ENCODE measurements at places on chromosomes 6 and 20.
A peak's percentile ranks its signal among the peaks of the same experiment; 100 is the strongest.

DNA sequence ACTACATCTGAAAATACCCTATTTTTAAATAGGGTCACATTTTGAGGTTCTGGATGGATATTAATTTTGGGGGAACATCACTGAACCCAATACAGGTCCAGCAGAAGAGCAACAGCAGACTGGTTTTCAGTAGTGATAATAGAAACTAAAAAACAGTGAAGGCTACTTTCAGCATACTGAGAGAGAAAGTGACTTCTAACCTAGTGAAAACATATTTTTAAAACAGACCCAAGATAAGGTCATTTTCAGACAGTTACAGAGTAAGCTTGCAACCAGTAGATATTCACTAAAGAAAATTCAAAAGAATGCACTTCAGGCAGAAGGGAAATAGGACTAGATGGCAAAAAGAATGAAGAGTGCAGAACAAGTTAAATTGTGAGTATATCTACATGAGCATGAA is 42.0 kb upstream of the TMEM244 start:
- no peak for DNase-seq

DNA sequence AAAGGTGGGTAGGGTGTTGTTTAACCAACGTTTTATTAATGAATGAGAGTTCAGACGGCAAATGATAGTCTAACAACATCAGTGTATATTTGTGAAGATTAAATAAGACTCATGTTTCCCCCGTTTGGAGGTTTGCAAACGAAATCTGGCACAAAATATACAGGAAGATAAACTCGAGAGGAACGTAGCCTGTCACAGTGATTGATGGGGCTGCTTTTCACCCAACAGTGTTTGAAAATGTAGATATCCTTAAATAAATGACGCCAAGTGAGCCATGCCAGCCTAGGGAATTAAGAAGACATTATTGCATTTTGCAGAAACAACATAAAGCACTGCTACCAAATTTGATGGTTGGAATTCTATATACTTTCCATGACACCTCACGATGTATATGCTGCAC is 696.5 kb upstream of the FLRT3 start:
- no peak for DNase-seq

DNA sequence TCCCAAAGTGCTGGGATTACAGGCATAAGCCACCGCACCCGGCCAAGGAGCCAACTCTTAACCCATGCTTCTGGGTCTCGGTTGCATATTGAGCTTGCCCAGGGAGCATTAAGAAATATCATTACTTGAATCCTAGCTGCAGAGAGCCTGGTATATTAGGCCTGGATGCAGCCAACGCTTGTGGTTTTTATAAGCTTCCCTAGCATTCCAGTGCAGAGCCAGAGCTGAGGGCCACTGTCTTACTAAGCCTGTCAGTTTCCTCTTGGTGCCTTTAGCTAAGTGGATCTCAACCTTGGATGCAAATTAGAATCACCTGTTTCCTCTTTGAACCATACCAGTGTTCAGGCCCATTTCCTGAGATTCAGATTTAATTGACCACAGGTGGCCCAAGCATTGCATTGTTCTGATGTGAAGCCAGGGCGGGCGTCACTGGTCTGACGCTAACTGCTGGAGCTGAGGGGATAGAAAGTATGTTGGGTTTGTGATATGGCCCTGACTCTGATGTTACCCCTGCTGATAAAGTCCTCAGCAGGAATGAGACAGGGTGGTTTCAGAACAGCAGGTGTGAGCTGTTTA is 76.3 kb downstream of the BTBD3 start:
- no peak for DNase-seq

- no peak for DNase-seq
Observed at GRCh38 chr20:57900226-57900905, 190.6 kb upstream of the PMEPA1 start.

DNA sequence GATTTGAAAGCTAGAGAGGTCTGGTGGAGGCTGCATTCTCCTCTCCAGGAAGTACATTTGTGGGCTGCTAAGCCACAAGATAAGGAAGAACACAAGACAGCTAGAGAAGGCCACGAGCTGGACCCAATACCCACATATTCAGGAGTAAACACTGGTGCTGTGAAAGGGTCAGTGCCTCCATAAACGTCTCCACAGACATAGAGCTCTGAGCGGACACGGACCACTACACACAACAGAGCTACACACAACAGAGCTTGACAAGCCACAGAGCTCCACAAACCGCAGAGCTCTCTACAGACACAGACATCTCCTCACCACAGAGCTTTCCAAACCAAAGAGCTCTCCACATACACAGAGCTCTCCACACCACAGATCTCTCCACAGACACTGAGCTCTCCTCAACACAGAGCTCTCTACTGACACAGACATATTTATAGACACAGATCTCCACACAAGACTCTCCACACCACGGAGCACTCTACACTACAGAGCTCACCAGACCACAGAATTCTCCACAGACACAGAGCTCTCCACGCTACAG is 51.9 kb downstream of the ERMARD start:
- peak; percentile 20 for DNase-seq

- DNase-seq: no peak
Observed at GRCh38 chr6:167212713-167213005, 54.9 kb upstream of the GPR31 start.

- no peak for DNase-seq
Observed at GRCh38 chr6:167779993-167780655, 46.6 kb upstream of the AFDN start.

DNA sequence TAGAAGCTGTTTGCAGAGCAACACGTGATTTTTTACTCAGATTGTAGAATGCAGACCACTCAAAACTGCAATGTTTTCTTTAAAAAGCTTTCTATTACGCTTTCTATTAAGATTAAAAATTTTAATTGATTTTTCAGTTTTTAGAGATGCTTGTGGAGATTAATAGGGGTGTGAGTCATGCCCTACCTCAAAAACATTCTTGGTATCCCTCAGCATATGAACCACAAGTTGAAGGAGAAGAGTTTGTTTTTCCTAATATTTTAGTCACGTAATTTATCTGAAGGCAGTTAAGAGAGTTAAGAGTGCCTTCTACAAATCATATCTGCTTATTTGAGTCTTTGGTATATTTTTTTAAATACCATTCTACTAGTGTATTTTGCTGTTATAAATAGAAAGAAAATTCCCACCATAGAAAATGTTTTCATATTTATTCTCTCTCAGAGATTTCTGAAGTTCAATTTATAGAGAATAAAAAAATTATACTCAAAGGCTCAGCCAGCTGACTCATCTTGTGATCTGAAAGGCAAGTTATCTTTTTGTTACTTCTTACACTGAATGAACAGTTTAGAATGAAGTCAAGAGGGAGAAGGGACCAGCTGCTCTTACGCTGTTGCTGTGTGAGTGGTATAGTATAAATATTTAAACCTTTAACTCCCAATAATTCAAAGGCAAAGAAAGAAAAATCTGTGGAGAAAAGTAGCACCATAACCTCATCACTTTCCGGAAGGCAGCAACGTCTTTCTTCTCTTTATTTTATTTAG is 7.6 kb downstream of the RIPOR2 start:
- DNase-seq: no peak

DNA sequence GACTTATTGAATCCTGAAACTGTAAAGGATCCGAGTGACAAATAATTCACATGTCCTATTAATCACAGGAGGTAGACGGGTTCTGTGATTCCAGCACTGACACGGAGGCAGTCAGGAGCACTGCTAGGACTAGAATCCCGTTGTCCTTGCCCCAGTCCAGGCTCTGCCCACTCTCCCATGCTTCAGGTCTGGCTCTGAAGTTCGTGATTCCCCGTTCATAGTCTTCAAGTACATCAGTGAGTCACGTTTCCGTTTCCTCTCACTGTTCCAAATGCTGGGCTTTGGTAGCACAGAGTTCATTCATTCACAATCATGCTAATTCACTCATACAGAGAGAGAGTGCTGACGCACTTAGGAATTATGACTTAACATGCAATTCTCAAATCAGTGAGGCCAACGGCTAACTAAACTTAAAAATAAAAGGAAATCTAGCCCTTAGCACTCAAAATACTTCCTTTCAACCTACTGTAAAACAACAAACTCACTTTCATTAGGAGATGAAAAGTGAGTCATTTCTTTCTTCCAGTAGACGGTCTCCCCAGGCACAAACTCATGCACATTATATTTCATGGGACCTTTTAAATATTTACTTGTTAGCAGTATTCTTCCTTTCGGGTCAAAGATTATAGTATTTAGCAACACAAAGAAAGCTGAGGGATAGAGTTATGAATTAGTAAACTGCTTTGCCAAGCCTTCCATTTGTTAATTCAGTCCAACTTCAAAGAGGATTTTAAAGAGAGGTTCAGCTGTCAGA is 94.0 kb upstream of the NHSL1 start:
- DNase-seq: peak; percentile 68

DNA sequence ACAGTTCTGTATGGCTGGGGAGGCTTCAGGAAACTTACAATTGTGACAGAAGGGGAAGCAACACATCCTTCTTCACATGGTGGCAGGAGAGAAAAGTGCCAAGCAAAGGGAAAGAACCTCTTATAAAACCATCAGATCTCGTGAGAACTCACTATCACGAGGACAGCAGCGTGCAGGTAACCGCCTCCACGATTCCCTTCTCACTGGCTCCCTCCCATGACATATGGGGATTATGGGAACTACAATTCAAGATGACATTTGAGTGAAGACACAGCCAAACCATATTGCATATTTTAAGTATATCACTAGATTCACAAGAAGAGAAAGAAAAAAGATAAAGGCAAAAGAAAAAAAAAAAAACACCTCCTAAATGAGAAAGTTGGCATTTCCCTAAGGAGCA is 431.9 kb upstream of the RGS17 start:
- no peak for DNase-seq

GRCh38 chr6:17204533-17204932 is 76.6 kb upstream of the RBM24 start:
- DNase-seq: peak; percentile 58

- DNase-seq: no peak
Observed at GRCh38 chr6:105370351-105370750, 32.5 kb downstream of the PREP start.

DNA sequence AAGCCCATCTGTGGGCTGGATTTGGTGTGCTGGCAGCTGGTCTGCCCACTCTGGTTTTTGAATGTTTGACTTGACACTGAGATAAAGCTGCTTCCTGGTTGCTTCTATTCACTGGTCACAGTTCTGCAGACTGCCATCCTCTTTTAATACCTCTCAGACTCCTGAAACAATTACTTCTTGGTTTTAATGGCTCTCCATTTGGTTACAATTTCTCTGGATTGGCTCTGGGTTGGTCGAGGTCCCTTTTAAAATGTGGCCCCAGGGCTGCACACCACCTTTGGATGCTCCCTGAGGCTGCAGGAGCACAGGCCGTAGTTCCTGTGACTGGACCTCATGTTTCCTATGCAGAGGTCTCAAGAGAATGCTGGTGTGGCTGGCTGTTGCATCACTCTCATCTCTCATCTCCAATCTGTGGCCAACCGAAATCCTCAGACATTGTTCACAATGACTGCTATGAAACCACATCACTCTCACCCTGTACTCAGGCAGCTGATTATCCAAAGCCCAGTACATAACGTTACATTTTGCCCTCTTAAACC is 98.5 kb downstream of the INSM1 start:
- DNase-seq: no peak

DNA sequence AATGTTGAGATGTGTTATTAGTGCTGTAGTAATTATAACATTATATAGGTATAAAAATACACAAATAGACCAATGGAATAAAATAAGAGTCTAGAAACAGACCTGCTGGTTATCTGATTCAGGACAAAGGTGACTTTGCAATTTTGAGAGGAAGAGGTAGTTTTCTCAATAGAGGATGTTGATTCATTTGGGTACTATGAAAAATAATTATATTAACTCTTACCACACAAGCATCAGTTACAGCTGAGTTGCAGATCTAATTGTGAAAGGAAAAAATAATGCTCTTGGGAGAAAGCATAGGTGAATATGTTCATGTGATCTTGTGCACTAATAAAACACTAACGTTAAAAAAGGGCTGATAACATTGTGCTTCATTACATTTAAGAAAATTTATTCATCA is 103.0 kb downstream of the BCKDHB start:
- DNase-seq: no peak

GRCh38 chr6:52994031-52994838 is 849 bp downstream of the GSTA4 start:
- peak; percentile 61 for DNase-seq

DNA sequence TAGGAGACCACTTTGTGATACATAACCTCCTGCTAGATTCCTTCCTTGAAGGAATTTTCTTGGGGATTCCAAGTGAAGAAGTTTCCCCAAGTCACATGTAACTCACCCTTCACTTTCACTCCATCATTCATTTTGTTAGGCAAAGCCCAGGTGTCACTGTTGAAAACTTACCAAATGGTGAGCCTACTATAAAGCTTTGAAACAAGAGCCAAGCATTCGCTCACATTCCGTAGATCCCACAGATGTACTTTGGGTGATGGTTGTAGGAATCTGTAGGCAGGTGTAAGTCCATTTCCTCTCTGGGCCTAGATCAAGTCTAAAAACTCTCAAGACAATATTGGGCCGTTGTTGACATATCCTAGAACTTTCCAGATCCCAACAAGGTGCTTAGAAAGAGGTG is 74.1 kb downstream of the PRDM1 start:
- DNase-seq: no peak

DNA sequence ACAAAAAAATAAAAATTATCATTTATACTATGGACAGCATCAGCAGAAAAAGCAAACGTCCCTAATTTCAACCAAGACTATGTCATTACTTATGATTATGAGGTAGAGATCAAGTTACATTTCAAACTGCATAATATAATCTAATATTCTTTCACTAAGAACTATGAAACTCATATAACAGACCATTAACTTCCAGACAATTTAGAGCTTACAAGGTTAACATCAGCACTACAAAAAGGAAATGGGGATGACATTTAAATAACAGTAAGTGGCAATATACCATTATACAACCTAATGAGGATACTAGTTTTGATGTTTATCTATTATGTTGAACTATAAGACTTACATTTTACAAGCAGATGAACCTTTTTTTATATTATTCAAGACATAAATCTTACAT is 261.0 kb upstream of the THEMIS start:
- DNase-seq: no peak

DNA sequence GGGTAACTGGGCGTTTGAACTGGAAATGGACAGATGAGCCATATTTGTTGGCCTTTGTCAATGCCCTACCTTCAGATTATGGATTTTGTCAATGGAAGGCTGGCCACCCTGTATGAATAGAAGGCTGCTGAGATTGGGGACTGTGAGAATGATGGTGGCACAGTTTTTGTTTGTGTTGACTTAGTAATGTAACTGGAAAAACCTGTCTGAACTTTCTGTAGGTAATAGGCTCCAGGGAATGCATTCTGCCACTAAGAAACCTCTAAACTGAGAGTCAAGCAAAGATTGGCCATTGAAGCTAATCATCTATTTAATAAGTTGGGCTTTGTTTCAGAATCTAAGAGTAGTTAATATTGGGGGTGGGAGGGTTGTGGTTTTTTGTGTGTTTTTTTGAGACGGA is 97.5 kb downstream of the FOXO3 start:
- DNase-seq: no peak

- no peak for DNase-seq
Observed at GRCh38 chr20:1801225-1801928, 93.8 kb upstream of the SIRPA start.

GRCh38 chr20:25466846-25467245 is 59.4 kb downstream of the GINS1 start:
- DNase-seq: no peak

- no peak for DNase-seq
Observed at GRCh38 chr6:100179576-100179975, 185.6 kb upstream of the MCHR2 start.

Data from Kasumi-1 (cell line).